Activated CD4-positive, alpha-beta T cell treated with anti-CD3 and anti-CD28 coated beads, Interleukin-10, Interleukin-2, amounts not matched to agents 100 ng/mL and 50 ng/mL, durations not matched to agents 16 hours and 8 hours (primary cell): ENCODE measurements at places on chromosomes 7 and 10.

DNA sequence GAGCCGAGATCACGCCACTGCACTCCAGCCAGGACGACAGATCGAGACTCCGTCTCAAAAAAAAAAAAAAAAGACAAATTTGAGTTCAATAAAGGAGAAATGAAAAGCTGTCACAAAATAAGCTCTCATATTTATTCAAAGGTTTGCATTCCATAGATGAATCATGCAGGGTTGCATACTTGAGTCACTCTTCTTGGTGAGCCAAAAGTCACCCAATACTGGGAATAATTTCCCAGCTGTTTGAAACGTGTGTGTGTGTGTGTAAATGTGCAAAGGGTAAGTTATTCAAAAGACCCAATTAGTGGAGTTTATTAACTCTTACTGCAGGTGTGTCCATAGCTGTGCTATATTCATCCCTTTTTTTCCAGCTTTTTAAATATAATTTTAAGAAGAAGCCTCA lies 297.7 kb downstream of the CCDC3 start:
- peak; percentile 51 for DNase-seq

- no peak for DNase-seq
These were observed 386.5 kb upstream of the ETV1 start for GRCh38 chr7:14375998-14376397.

DNA sequence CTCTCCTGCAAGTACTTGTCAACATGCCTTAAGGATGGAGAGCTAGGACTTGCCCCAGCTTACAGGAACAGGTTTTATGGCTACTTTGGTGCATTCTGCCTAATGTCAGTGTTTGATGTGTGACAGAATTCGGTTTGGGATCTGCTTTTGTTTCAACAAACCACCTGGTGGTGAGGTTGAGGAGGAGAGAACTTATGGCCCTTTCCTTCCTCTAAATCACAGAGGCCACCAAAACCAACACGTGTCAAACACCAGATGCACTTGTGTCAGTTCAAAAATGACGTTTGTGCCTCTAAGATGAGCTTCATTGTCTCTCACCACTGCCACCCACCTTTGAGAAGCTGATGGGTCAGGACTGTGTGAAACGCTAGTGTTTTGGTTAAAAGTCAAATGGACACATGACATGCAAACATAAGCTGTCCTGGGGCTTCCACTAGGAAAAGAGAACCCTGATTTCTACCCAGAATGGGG lies 83.9 kb downstream of the OSBPL3 start:
- peak; percentile 50 for DNase-seq

GRCh38 chr7:99997545-99998137 lies 17.8 kb upstream of the ZKSCAN1 start:
- peak; percentile 77 for DNase-seq

DNA sequence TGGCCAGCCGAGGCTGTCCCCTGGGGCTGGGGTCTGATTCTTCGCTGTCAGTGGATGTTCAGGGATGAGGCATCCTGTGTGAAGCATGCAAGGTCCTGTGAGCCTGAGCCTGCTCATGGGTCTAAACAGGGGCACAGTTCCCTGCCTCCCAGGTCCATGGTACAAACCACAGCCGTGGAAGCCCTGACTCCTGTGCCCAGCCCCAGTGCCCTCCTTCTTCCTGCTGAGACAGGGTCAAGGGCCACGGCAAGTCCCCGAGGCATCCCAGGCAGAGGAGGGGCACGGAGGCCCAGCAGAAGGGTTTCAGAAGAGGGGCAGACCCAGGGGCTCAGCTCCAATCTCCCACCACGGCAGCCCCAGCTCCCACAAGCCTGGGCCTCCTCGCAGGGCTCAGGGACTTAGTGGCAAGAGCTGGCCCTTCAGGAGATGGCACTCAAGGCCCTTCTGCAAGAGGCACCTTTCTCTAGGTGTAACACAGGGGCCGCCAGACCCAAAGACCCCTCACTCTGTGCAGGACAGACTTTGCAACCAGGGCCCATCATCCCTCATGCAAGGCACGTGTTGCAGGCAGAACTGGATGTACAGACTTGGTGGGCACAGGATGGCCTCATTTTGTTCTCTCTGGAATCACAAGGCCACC lies 248.8 kb downstream of the TCERG1L start:
- no peak for DNase-seq

GRCh38 chr10:113720386-113720785 lies 31.1 kb upstream of the PLEKHS1 start:
- DNase-seq = no peak

DNA sequence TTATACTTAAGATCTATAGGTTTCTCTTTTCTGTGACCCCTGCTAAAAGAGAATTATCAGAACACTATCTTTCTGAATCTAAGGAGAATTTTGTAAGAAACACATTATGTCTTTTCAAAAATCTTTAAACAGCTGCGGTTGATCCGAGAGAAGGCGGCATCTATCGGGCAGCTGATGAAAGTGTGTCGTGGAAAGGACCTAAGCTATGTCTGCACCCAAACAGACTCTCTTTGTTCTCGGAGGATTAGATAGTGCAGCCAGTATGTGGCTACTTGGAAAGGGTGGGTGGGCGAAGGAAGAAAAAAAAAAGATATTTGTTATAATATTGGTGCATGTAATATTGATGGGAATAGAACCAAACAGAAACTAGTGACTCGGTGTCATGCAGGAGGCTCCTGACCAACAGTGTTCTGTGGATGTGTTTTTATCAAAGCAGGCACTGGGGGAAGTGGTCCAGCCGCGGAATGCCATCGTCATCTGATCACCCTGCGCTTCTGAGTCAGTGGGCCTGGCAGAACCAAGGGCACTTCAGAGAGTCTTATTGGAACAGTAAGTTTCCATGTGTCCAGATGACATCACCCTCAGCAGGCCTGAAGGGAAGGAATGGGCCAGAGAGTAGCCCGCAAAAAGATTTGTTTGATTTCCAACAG lies 509.7 kb upstream of the AKR1E2 start:
- DNase-seq = no peak

GRCh38 chr7:130400120-130400572 lies 19.9 kb downstream of the CPA1 start:
- DNase-seq = no peak

- DNase-seq = no peak
These were observed 11.8 kb downstream of the FAM13C start for GRCh38 chr10:59350558-59350957.

- DNase-seq = no peak
These were observed 228.5 kb downstream of the SORCS1 start for GRCh38 chr10:106935978-106936451.

DNA sequence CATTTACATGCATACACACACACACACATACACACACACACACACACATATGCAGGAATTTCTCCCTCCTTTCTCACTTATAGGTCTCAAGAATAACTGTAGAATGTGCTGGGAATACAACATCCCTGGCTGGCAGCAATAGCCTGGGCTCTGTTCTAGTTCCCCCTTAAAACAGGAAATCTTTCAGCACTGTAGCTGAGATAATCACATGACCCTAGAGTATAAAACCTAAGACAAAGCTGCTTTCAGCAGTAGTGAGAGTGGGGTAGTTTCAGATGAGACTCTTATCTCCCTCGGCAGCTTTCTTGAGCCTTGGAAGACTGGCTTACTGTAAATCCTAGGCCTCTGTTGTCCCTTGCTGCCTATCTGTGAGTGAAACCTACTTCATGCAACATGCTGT lies 137.4 kb upstream of the AKR1E2 start:
- no peak for DNase-seq

DNA sequence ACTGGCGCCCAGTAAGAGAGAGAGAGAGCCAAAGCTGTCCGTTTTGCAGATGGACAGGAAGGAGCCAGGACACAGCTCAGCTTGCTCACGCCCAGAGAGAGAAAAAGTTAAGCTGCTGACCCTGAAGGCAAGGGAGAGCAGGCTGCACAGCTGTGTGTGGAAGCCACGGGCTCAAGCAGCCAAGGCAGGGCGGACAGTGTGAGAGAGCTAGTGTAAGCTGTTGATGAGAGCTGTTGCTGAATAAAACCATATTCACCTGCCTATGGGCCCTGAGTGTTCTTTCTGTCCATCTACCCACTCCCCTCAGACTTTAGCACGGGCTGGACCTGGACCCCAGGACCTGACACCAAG lies 5.4 kb downstream of the INMT start:
- no peak for DNase-seq

GRCh38 chr7:2724453-2725177 lies 36.6 kb downstream of the AMZ1 start:
- no peak for DNase-seq

GRCh38 chr10:77251297-77252013 lies 386.2 kb downstream of the KCNMA1 start:
- peak; percentile 11 for DNase-seq

DNA sequence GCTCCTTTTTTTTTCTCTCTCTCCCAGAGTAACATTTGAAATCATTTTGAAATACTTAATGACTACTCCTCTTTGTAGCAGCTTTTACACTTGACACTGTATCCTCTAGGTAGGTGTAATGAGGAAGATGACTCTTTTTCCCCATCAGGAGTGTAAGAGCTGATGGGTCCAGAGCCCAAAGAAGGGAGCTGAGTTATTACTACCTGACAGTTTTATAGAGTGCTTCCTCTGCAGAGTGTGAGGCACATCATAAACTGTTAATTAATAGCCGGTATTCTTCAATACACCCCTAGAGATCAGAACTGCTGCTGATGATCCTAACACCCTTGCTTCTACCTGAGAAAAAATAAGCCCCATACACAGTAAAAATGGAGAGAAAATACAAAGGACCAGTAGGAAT lies 279.8 kb upstream of the SEMA3A start:
- DNase-seq = no peak

DNA sequence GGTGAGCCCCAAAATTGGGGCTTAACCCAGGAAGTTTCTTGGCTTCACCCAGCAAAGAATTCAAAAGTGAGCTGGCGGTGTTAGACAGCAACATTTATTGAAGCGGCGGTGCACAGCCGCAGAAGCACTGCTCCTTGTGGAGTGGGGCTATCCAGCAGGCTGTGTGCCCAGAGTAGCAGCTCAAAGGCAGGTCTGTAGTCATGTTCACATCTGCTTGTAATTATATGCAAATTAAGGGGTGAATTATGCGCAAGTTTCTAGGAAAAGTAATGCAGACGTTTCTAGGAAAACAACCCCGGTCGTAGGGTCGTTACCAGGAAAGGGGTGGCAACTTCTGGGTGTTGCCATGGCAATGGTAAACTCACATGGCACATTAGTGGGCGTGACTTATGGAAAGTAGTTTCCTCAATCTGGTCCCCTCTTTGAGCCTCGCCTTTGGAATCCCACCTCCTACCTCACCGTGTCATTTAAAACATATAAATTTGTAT lies 13.7 kb upstream of the KBTBD2 start:
- DNase-seq = peak; percentile 94

- no peak for DNase-seq
These were observed 37.3 kb downstream of the FBH1 start for GRCh38 chr10:5927306-5927705.

DNA sequence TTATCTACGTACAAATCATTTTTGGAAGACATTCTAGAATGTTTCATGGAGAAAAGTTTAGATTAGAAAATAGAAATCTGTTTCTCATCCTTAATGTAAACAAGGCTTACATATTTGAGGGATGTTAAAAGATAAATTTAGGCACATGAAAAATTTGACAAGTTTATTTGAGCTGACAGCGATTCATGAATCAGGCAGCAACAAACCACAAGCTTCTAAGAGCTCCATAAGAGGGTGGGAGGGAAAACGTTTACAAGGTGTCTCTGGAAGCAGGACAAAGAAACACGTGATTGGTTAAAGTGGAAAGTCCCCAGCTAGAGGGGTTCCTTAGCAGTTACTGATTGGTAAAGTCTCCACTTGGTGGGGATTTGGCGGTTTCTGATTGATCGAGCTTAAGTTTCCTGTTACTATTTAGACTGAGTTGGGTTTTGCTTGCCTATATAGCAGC lies 228.9 kb upstream of the PITRM1 start:
- no peak for DNase-seq

DNA sequence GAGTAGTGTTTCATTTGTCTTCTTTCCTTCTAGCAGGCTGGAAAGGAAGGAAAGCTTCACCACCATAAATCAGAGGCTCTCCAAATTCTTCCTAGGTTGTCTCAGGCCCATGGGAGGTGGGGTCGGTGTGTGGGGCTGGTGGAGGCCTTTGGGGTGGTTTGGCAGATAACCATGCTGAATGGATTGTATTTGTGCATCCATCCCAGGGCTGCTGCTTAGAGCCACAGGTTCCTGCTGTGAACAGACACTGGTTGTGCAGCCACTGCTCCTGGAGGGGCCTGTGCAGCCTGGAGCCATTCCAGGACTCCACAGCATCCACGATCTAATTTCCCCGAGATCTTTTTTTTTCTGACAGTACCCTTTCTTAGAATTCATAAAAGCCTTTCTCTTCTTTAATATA lies 741.8 kb downstream of the SUGCT start:
- DNase-seq = no peak

- DNase-seq = no peak
These were observed 67.4 kb upstream of the ELN start for GRCh38 chr7:73960548-73960947.

- no peak for DNase-seq
These were observed 674.7 kb downstream of the CCSER2 start for GRCh38 chr10:85003083-85003482.

GRCh38 chr7:94284104-94284503 lies 110.6 kb upstream of the COL1A2 start:
- no peak for DNase-seq

- DNase-seq = no peak
These were observed 7.8 kb downstream of the ZNF467 start for GRCh38 chr7:149765399-149766121.

DNA sequence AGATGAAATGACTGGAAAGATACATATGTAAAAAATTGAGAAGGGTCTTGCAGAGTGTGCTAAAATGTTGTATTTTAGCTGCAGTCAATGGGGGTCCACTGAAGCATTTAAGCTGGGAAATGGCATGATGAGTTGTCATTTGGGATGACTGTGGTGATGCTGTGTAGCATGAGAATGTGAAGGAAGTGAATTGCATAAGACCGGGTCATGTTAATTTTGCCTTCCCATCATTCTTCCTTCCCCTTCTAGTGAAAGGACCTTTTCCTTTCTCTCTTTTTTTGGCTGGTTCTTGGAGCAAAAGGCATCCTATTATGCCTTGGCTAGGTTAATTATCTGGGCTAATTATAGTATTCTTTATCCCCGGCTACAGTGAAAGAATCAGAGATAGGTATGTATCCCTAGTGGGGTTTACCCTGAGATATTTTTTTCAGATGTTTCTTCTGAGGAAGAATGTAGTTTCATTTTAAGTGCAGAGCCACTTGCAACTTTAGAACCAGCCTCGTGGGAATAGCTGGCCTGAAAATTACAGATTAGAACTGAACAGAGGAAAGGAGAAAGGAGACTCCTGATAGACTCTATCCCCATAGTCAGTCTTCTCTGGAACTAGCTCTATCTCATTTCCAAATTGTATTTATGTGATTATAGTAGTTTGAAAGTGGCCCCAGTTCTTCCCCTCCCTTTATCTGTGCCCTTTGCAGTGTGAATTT lies 93.6 kb downstream of the HGF start:
- DNase-seq = no peak

GRCh38 chr10:132540456-132540855 lies 2.9 kb downstream of the INPP5A start:
- no peak for DNase-seq

- peak; percentile 38 for DNase-seq
These were observed 101.2 kb upstream of the PARD3 start for GRCh38 chr10:34916314-34916713.

DNA sequence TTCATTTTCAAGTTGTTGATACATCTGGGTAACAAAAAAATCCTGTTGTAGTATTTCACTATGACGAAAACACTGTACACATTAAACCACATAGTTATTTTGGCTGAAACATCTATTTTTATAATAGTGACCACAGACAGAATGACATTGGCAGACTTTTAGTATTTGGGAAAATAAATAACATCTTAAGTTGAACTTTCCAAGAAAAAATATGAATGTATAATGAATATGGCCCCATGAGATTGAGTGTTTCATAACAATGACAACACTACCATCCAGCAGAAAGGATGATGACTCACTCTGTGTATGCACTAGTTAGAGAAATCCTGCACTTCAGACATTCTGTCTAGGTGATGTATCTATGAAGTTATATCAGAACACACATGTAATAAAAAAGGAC lies 118.1 kb downstream of the SEMA3D start:
- DNase-seq = no peak
